Activated naive CD4-positive, alpha-beta T cell treated with anti-CD3 and anti-CD28 coated beads for 36 hours (primary cell): ENCODE measurements at places on chromosomes 2 and 18. TPM values are rescaled to one million over a fixed set of nuclear protein-coding genes. Genes with fewer than 3 reads are reported as not detected.

The SCN3A gene
- 0.10 TPM for total RNA-seq

DNA sequence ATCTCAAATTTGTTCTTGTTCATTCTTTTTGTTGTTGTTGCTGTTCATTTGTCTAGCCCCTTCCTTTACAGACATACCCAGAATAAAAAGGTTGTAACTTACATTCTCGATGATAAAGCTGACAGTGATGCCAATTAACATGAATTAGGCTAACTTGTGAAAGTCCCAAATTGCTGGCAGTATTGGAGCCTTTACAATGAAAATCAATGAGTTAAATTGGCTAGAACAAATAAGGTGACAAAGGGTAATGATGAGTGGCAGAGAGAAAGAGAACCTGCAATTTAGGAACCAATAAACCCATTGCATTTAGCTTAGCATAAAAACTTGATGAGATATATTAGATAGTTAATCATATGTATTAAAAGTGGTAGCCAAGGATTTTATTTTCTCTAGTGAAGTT lies 521.0 kb downstream of the ADCYAP1 start:
- DNase-seq: no peak

GRCh38 chr2:43444989-43445645 lies 150.7 kb downstream of the THADA start:
- no peak for DNase-seq

DNA sequence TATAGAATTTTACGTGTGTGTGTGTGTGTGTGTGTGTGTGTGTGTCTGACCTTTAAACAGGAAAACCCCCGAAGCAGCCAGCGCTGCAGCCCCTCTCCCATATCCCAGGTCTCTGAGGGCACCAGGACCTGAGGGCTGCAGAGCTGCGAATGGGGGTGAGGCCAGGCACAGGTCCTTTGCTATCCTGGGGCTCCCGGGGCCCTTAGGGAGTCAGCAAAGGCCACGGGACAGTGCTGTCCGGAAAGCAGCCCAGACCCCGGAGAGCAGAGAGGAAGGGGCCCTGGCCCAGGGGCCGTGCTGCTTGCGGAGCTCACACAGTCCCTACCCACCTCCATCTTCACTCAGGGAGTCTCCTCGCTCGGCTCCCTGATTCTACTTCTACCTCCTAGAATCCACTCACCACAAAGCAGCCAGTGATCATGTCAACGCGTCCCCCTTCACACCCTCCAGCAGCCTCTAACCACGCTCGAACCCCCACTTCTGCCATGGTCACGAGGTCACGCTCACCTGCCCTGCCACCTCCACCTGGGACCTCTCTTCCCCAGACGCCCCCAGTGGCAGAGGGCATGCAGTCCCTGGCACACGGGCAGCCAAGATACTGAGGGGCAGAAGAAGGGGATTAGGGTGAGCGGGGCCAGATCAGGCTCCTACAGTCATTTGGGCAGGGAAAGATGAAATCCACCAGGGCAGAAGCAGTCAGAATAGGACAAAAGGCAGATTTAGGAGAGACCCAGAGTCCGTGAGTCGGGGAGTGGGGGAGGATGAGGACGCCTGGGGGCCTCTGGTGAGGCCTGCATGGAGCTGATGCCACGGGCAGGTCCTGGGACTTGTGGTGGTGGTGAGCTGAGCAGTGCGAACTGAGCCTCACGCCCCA lies 86.7 kb downstream of the USP40 start:
- no peak for DNase-seq

The CENPO gene
- 36.4 TPM for total RNA-seq

The NT5DC4 gene
- not detected for total RNA-seq

The SH3RF3 gene
- 2.0 TPM for total RNA-seq

The OTOF gene
- 0.45 TPM for total RNA-seq
